Lung microvascular endothelial cell (primary cell): ENCODE measurements at places on chromosomes 5 and 9.

DNA sequence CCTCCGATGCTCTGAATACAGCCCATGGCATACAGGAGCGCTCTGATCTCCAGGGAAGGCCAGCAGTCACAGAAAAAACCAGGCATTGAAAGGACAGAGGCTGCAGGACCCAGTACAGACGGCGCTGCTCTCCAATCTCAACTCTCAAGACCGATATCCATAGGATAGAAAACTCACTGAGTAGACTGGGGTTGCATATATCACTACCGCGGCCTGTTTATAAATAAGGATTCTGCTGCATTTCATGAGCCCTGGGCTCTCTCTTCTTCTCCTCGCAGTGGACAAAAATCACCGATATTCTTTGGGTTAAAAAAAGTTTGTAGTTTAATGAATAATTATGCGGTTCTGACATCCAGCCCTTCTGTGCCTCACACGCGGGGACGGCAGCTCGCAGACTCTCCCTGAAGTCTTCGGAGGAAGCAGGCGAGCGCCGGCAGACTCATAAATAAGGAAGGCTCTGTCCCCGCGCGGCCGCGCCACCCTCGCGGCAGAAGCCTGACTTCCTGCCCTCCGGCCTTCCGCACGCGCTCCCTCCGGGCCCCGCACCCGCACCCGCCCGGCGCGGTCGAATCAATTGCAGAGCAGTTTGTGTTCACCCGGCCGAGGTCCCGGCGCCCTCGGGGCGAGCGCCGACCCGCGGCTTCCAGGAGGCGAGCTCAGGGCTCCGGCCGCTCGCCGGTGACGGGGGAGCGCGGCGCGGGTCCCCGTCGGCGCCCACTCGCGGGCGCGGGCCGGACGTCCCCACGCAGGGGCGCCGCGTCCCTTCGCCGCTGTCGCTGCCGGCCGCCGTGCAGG lies at the start of gene FAM78A:
Gene FAM78A (minus strand): TSS at position 417 of the 795 bp plus-strand sequence. CDS start 331 bp downstream, at position 86.
- DNase-seq: peak; percentile 55

DNA sequence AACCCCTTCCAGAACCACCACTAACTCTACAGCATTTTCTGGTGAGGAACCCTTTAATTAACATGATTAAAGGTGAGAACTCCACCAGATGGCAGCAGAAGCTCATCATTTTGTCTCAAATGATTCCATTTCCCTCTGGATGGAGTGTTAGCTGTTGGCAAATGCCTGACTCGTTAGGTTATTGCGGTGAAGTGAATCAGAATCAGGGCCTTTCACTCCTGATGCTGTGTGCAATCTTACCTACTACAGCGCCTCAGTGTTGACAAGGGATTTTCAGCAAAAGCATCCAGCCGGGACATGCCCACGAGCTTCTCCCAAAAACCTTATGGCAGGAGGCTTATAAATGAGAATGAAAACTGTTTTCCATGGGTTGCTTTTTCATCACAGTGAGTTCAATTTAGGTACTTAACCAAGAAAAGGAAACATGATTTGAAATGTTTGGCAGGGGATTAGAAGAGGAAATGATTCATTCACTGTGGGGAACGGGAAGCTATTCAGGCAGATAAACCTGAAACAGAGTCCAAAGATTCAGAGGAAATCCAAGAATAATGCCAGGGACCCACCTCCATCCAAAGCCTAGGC lies 48.0 kb upstream of the CAST start:
- DNase-seq: peak; percentile 92

GRCh38 chr5:6660688-6661087 lies 27.4 kb downstream of the SRD5A1 start:
- no peak for DNase-seq

DNA sequence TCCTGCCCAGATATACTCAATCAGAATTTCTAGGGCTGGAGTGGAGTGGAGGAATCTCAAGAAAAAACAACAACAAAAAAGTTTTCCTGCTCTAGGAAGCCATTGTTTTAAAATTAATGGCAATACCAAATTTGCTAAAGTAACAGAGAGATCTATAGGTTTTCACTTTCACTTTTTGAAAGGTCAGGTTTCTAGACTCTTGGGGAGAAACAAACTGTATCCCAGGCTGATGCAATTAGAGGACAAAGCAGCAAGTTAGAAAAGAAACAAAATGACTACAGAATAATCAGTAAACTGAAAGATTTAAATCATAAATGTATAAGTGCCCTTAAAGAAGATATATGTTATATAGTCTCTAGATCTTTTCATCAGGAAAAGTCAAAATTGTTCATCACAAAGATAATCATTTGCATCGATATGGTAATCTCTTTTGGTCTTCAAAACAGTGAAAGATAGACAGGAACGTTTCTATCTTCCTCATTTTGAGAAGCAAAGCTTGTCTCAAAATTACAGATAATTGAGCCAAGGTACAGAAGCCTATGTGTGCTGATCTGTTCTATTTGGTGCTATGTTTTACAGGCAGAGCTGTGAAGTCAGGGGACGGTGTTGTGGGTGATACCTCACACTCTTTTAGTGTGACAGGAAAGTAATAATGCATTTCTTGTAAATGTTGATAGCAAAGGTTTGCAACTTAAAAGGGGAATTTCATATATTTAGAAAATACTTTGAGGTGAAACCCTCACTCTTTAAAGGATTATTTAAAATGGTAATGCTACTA lies 1746.6 kb upstream of the C9orf72 start:
- no peak for DNase-seq

DNA sequence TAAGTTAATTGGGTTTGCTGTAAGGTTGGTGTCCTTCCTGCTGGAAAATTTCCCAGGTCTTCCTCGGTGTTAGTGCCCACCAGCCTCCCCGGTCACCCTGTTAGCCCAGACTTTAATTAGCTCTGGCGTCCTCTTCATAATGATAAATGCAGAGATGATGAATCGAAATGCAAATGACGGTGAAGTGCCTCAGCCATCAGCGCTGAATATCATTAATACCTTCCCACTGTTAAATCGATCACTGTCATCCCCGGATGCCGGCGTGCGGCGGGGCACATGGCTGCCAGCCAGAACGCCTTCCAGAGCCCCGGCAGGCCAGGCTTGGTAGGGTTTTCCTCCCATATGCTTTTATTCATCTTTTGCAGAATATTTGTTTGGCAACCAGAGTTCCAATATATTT lies 204.5 kb downstream of the IRX2 start:
- no peak for DNase-seq
